ENCODE measurements at places on chromosomes 6 and 20. TPM values are rescaled to one million over a fixed set of nuclear protein-coding genes. Genes with fewer than 3 reads are reported as not detected.

The DEF6 gene
- total RNA-seq: 4.9 TPM

The FNDC11 gene
- total RNA-seq: not detected

The BEND3 gene
- total RNA-seq: 1.8 TPM

- DNase-seq: no peak
Measured at GRCh38 chr6:11820821-11821220, 42.2 kb upstream of the ADTRP start.

GRCh38 chr6:75563032-75563431, 38.6 kb upstream of the SENP6 start:
- peak; percentile 47 for DNase-seq

DNA sequence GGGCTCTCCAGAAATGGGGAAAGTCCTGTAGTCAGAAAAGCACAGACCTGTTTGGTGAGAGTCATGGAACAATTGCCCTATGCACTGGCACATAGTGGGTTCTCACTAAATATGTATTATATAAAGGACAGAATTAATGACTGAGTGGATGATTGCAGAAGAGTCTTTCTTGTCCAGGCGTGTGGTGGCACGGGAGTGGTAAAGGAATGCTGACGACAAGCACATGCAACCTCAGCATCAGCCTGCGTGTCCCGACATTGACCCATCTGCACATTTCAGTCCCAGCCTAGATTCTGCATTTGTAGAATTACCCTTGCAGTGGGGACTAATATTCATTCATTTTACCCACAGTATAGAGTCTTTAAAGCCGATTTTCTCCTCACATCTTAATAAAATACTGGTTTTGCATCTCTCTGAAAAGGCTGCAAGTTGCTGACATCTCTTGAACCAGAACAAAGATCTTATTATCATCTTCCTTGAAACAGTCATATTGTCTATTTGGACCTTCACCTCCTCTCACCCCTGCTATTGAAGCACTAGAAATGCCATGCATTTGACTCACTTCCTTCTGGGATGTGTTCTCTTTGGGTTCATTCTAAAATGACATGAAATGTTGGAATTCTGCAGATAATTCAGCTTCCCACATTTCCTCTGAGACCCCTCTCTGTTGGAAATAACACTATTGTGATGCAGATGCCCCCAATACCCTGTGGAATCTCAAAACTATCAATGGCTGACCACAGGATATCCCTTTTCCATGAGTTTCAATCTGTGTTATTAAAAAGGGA, 883.6 kb upstream of the FLRT3 start:
- DNase-seq: peak; percentile 50

DNA sequence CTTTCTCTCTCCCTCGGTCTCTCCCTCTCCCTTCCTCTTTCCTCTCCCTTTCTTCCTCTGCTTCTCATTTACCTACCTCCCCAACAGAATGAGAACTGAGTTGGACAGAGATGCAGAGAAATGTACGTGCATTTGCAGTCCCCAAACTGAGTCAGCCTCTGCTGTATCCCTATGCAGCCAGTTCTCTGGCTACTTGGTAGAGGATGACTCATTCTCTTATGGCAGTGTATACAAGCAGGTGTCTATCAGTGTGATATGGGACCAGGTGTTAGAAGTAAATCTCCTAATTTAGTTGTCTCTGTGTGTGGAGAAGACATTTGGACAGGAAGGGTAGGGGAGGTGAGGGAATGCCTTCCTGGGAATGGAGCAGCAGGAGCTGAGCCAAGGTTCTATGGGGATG, 470.8 kb downstream of the CD109 start:
- DNase-seq: peak; percentile 6

DNA sequence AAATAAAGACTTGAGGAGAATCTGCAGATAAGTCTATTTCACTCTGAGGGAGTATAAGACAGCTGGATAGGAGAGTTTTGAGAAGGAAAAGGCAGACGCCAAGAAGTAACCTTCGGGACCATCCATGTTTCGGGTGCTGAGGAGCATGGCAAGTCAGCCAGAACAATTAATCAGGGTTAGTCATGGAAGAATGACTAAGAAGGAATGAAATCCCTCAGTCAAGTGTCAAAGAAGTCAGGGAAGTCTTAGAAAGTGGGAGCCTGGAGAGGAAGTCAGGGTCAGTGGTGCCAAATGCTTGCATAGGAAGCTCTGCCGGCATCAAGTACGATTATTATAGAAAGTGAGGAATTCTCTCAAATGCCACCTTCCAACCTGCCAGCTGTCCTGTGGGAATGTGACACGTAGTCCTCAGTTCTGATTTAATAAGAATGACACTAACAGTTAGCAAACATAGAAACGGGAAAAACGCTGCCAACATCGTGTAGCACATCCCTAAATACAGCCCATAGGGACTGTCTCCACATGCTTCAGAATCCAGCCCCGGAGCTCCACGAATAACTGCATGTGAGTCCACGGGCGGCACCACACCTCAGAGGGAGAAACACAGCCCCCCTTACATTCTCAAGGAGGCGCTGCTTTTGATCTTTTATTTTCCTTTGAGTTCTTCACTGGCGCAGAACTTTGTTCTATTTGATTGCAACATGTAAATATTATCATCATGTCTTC, 602.7 kb downstream of the PRKN start:
- no peak for DNase-seq

- no peak for DNase-seq
Measured at GRCh38 chr6:20317430-20317829, 84.2 kb upstream of the E2F3 start.

- DNase-seq: no peak
Measured at GRCh38 chr6:39256294-39256940, 27.1 kb upstream of the KCNK5 start.
